Left renal pelvis (tissue), 4 donors: ENCODE measurements at places on chromosomes 2 and 18.

- DNase-seq, result no peak
Measured at GRCh38 chr2:169159686-169160085, 90.3 kb downstream of the DHRS9 start.

- DNase-seq, result no peak
Measured at GRCh38 chr2:27084297-27085061, 2.1 kb upstream of the KHK start.

- DNase-seq, result no peak
Measured at GRCh38 chr18:62833494-62833893, 118.2 kb downstream of the PHLPP1 start.

DNA sequence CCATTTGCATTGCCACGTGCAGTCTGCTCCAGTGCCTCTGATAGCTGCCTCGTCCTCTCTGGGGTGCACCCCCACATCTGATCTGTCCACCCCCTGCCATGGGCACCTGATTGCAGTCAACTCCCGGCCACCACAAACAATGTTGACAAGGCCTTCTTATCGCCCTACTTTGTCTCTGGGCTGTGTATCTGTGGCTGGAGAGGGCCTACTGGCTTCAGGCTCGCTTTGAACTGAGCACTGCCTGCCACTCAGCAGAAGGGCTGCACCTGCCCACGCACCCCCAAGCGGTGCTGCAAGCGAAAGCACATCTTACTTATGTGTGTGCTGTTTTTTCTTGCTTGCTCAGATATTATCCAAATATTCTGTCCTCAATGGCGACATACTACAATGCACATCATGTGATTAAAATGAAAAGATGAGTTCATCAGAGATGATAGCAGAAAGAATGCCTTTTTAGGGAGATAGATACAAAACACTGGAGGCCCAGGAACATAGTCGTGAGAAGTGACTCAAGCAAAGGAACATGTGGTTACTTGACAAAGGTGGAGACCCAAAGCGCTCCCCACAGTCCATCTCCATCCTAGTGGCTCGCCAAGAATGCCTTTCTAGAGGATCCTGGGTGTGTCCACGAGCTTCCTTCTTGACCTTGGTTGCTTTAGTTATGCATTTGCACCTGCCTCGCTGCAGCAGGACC lies 28.8 kb downstream of the FBLN7 start:
- no peak for DNase-seq
